Activated T-helper 17 cell treated with anti-CD3 and anti-CD28 coated beads, Interleukin-2, amount 50 U/mL, for 72 hours (primary cell): ENCODE measurements at places on chromosomes 2 and 18. TPM values are rescaled to one million over a fixed set of nuclear protein-coding genes. Genes with fewer than 3 reads are reported as not detected.

- no peak for ATAC-seq
These were observed 224.1 kb upstream of the PARD3B start for GRCh38 chr2:204321027-204321800.

DNA sequence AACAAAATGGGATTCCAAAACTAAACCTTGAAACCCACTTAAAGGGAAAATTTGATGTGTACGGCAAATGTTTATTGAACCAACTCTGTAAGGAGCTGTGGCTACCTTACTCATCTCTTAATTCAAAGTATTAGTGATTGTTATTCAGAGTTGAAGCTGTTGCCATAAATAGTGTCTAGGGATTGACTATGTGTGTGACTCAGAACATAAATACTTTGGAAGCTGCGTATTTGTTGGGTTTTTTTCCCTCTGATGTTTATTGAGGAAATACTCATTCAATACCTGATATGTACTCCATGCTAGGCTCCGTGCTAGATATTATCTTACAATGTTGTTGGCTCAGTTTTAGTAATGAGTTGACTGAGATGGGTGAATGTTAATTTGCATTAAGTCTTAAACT is 90.4 kb downstream of the PTRHD1 start:
- ATAC-seq: peak; percentile 92

- no peak for ATAC-seq
These were observed 35.1 kb upstream of the CYRIA start for GRCh38 chr2:16700551-16701259.

DNA sequence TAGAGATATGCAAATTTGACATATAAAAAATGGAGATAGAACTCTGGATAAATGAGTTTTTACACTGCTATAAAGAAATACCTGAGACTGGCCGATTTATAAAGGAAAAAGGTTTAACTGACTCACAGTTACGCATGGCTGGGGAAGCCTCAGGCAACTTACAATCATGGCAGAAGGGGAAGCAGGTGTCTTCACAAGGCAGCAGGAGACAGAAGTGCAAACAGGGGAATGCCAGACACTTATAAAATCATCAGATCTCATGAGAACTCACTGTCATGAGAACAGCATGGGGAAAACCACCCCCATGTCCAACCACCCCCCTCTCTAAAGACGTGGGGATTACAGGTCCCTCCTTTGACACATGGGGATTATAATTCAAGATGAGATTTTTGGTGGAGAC is 1540.2 kb upstream of the SLC39A10 start:
- no peak for ATAC-seq

GRCh38 chr2:77007686-77008085 is 514.5 kb downstream of the LRRTM4 start:
- ATAC-seq: no peak

DNA sequence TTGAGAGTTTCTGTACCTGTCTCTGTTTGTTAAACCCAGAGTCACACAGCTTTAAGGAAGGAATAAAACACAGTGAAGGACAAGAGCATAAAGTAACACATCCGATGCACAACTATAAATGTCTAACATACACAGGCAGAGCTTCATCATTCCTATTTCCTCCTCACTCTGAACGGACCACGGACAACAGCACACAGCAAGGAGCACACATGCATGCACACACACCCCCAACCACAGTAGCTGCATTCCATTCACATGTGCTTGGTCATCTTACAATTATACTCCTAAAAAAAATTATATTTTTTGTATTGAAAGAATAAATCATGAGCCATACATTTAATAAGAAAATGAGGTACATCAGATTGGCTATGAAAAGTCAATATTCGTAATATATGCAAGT is 58.3 kb downstream of the ID2 start:
- ATAC-seq: no peak

DNA sequence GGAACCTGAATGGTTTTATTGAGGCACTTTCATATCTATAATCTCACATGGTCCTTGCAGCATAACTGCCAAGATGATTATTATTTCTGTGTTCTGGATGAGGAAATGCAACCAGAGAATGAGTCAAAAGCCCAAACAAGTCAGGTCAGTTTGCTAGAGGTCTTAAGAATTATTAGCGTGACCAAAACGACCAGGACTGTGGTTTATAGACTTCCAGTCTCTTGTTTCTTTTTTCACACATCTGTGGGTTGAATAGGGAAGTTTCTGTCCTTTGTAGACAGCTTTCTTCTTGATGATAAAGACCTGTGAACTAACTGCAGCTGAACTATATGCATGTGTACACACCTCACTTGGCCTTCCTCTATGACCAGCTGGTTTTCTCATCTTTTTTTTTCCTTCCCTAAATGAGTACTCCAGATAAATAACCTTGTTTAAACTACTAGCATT is 13.9 kb downstream of the ADAM23 start:
- no peak for ATAC-seq

Gene CLEC4F
- 0.35 TPM for total RNA-seq

Gene GAL3ST2
- total RNA-seq: 4.1 TPM

Gene FTCDNL1
- 1.3 TPM for total RNA-seq

Gene SOX11
- not detected for total RNA-seq

Gene TMEM237
- total RNA-seq: 11.8 TPM

Gene REEP1
- 0.11 TPM for total RNA-seq

Gene ADRA2B
- total RNA-seq: 1.3 TPM
